ENCODE measurements at places on chromosomes 7 and 10.

DNA sequence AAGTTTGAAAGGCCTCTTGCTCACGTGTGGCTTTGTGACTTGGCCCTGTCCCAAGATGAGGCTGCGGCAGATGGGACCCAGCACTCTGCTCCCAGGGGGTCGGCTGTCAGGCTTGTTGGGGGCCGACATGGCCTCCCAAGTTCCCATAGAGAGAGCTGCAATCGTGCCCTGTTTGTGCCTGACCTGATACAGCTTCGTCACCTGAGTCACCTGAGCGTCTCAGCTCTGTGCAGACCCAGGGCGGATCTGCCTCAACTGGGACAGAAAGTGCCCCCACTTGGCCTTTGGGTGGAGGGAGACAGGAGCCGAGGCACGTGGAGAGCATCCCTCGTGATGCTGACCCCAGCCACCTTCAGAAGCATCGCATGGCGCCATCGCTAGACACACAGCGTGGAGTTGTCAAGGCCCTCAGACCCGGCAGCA is 21.7 kb downstream of the PAPOLB start:
- DNase-seq, result no peak

DNA sequence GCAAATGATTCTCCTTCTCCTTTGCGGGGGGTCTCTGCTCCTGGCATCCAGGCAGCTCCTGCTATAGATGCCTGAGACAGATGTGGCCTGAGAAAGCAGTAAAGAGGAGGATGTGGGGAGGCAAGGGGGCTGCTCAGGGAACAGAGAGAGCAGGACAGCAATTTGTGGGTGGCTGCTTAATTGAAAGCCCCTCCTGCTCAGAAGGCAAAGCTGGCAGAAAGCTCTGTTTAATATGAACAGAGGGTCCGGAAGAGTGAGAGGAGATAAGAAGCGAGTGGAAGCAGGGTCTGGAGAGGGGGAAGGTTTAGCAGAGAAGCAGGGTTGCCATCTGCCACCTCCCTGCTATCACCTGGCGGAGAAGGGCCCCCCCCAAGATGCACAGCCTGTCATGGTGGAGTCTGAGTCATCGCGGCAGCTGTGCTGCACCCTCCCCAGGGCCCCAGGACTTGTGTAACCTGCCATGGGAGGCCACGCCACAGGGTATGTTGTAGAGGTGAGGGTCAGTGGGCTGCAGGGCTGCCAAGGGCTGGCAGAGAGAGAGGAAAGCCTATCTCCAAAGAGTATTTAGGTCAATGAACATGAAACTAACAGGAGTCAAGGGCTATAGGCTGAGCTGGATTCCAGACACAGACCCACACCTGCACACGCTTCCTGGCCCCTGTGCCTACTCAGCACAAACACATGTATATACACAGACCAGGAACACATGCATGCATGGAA is 1109.8 kb upstream of the AUTS2 start:
- DNase-seq, result no peak

GRCh38 chr10:97182288-97182990 is 3.3 kb downstream of the SLIT1 start:
- no peak for DNase-seq

DNA sequence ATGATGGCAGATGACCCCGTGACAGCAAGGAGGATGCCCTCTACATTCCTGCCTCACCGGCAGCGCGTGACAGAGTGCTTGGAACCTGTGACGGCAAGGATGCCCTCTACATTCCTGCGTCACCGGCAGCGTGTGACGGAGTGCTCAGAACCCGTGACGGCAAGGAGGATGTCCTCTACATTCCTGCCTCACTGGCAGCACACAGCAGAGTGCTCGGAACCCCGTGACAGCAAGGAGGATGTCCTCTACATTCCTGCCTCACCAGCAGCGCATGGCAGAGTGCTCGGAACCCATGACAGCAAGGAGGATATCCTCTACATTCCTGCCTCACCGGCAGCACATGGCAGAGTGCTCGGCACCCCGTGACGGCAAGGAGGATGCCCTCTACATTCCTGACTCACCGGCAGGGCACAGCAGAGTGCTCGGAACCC is 231.0 kb downstream of the DIP2C start:
- no peak for DNase-seq

- DNase-seq, result no peak
Observed at GRCh38 chr10:74748468-74749031, 77.8 kb upstream of the KAT6B start.

- no peak for DNase-seq
Observed at GRCh38 chr7:150429699-150430098, 20.7 kb upstream of the GIMAP8 start.

All from EH (cell line).